HTR-8/SVneo (cell line): ENCODE measurements at places on chromosomes 16 and 17.

GRCh38 chr17:27290916-27291598, 2.9 kb upstream of the WSB1 start:
- DNase-seq: no peak

GRCh38 chr16:3235856-3236669, 1.1 kb upstream of the ZNF200 start:
- DNase-seq: no peak

- DNase-seq: no peak
Observed at GRCh38 chr16:1667271-1667670, 10.8 kb upstream of the JPT2 start.

DNA sequence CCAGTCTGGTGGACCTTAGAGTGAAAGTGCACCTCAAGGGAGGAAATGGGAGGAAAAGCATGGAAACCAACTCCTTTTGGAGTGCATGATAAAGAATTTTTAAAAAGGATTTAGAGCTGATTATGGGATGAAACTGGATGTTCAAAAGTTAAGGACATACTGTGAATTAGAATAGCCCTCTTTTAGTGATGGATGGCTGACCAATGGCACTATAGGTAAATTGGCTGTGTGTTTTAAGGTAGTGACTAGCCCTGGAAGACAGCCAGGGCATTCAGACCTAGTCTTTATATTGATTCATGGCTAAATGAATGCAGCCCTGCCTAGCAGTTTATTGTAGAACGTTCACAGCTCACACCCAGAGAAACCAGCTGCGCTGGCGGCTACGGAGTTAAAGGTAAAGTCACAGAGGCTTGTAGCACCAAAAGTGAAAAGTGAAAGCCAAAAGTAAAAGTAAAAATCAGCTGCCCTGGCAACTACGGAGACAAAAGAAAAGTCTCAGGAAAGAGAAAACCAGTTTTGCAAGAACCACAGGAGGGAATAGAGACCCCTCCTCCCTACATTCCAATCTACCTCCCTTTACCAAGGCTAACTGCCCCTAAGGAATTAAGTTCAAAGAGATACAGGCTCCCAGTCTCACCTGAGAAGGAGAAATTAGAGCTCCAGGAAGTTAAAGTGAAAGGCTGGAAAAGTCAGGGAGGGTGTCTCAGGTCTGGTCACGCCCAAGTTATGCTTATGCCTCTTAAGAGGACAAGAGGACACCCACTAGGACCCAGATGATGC, 21.8 kb downstream of the ACSM1 start:
- DNase-seq: no peak

- no peak for DNase-seq
Observed at GRCh38 chr16:868846-869822, 68.6 kb upstream of the GNG13 start.

DNA sequence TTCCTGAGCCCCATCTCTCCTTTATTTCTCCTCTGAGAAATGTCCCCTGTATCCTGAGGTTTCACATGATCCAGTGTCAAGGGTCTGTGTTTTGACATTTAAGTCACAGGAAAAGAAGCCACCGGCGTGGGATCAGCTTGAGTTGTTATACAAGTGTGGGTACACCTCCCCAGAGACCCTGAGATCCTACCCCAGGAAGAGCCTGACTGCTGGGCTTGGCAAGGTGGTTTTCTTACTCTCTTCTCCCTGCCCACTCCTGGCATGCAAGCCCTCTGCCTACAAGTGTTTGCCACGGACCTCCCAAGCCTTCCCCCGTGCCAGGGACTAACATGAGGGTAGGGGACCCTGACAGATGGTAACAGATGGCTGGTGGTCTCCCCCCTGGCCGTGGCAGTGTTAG, 2.8 kb upstream of the ARHGAP27 start:
- DNase-seq: no peak

DNA sequence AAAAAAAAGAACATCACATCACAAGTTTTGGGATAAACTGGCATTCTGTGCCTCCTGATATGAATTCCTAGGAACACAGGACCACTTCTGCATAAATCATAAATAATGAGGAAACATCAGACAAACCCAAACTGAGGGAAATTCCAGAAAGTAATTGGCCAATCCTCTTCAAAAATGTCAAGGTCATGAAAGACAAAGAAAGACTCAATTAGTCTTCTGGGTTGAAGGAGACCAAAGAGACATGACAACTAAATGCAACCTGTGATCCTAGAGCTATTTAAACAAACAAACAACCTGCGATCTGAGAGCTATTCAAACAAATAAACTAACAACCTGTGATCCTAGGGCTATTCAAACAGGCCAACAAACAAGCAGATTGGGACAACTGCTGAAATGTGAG, 144.3 kb downstream of the VPS53 start:
- no peak for DNase-seq

- DNase-seq: peak; percentile 46
Observed at GRCh38 chr16:71894229-71894920, 956 bp upstream of the IST1 start.

DNA sequence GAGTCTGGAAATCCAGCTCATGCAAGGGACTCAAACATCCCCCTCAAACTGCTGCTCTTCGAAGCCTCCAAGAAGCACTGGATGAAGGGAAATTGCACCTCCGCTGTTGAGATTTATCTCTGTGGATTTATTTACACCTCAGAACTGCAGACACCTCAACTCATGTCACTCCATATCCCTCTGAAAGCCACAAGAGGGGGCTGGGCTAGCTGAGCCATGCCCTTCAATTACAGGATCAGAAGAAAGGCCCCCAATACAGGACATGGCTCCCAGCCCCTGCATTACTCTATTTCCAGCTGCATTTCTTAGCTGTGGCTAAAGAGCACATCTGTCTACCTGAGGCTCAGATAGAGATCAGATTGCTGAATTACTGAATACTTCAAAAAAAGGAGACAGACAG, 103.1 kb upstream of the DYNLRB2 start:
- no peak for DNase-seq

DNA sequence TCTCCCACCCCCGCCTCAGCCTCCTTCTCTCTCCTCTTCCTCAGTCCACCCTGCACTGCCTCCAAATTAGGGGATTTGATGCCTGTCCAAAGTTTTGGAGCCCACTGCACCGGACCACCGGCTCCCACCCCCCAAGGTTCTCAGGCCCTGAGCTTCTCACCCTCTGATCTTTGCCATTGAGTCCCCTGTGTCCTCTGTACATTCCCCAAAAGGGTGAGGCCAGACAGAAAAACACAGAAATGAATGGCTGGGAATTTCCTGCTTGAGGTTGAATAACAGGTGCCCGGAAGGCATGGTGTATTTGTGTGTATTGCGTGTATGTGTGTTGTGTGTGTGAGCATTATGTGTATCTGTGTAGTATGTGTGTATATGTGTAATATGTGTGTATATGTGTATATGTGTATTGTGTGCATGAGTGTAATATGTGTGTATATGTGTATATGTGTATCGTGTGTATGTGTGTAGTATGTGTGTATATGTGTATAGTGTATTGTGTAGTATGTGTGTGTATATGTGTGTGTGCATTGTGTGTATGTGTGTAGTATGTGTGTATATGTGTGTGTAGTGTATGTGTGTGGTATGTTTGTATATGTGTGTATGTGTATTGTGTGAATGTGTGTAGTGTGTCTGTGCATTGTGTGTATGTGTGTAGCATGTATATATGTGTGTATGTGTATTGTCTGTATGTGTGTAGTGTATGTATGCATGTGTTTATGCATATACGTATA, 16.0 kb upstream of the CCL17 start:
- no peak for DNase-seq

GRCh38 chr17:45311760-45312476, 4.9 kb downstream of the MAP3K14 start:
- DNase-seq: no peak

- no peak for DNase-seq
Observed at GRCh38 chr16:66740533-66740932, 10.9 kb downstream of the DYNC1LI2 start.

DNA sequence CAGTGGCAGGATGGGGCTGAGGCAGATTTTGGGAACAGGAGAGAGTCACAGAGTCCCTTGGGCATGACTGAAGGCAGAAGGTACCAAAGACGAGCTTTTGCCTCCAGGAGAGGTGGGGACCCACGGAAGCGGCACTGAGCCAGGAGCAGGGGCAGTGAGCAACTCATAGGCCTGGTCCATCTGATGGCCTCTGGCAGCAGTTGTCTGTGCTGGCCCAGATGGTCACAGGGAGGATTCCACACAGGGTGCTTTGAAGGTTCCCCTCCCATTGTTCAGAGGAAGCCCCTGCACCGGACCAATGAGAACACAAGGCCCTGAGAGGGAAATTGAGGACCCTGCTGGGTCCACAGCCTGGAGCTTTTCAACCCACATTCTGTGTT, 360.3 kb upstream of the TNRC6C start:
- no peak for DNase-seq

DNA sequence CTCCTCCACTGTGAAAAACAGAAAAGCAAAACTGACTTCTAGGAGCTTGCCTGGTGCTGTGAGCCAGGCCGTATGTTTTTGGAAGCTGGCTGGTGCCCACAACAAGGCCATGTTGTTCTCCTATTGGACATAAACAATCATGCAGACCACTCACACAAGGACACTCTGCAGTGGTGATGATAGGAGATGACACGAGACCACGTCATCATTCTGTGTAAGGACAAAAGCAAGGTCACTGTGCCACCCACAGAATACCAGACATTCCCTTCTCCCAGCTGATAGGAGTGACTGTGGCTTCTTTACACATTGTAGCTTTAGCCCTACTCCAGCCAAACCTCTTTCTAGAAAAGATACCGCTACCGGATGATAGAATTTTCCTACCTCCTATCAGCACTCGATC, 47.7 kb upstream of the LCMT1 start:
- no peak for DNase-seq

- no peak for DNase-seq
Observed at GRCh38 chr17:71636644-71637043, 484.2 kb upstream of the SOX9 start.

DNA sequence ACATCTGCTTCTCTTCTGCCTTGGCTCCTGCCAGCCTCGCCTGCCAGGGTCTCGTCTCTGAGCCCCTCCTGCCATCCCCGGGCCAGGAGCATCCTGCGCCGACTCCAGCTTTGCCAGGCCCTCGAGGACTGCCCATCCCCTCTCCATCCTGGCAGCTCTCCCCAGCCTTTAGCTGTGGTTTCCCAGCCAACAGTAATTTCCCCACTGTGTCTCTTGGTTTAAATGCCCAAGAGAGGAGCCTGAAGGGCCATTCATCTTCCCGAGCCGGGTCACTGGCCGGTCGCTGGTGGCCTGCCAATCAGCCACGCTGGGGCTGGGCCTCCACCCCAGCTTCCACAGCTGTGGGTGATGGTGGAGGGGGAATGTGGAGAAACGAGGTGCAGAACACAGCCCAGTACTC, 47.8 kb downstream of the MRC2 start:
- DNase-seq: no peak

GRCh38 chr17:65565559-65565958, 4.1 kb upstream of the AXIN2 start:
- DNase-seq: no peak

- DNase-seq: no peak
Observed at GRCh38 chr16:11190588-11191560, 65.1 kb downstream of the SOCS1 start.

DNA sequence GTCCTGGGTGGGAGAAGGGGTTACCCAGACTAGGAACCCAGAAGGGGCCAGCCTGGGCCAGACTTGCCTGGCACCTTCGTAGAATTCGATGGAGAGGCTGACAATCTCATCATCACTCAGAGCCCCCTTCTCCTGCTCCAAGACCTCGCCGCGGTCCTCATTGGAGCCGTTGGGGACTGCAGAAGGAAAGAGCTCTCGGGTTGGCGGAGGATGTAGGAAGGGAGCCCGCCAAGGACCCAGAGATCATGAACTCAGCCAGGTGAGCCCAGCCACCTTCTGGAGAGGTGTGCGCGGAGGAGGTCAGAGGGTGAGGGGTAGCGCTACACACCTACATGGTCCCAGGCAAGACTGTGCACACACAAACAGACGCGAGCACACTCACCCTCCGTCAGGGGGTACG, 8.5 kb downstream of the CISD3 start:
- DNase-seq: no peak

- DNase-seq: no peak
Observed at GRCh38 chr17:81920612-81921536, 2.9 kb upstream of the SIRT7 start.

DNA sequence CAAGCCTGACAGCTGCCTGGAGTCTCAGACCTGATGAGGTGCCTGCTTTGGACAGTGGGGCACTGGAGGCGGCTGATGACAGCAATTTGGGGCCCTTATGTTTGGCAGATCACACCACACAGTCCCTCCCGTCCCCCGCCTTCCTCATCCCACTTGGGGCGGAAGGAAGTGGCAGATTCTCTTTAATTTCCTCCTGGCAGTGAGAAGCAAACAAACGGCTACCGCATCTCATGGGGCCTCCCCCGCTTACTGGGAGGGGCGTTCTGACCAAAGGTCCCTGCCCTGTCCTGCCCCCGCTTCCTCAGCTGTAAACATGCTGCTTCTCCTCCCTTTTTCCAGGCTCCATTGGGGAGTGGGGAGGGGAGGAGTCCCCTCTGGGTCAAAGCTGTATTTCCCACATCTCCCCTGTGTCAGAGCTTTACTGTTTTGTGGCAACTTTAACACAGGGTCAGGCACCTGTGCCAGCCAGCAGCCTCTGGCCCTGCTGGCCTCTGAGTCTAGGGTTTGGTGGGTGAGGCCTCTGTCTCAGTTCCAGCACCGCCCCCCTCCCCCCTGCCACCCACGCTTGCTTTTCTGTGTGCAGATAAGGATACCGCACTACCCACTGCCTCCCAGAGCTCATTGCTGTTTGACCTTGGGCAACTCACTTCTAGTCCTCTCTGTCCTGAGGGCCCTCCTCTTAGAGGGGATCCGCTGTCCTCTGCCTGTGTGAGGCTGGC, 5.4 kb upstream of the NFATC3 start:
- DNase-seq: no peak

DNA sequence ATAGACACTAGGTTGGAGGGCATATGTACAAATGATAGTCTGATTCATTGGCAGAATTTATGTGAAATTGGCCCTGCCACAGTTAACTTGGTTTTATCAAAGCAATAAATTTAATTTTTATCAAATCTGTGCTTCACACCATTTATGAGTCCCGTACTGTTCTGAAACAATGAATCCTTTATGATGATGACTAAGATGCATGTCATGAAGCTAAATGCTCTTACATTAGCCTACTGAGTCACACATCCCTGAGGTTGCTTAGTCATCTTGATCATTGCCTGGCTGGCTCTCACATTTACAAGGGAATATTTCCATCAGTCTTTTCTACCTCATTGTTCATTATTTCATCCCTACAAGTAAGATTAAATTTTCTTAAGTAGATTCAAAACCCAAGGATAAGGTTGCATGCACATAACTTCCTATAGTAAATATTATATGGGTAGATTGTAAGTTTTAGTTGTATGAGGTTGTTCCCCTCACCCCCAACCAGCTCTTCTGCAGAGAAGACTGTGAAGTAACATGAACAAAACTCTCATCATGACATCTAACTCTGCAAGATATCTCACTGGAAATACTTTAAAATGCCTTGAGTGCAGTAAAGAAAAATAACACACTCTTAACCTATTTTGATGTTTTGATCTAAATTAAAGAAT, 170.7 kb downstream of the CYB561 start:
- DNase-seq: peak; percentile 87

- DNase-seq: no peak
Observed at GRCh38 chr17:78399693-78400144, 21.3 kb downstream of the PGS1 start.

- DNase-seq: no peak
Observed at GRCh38 chr17:30379303-30379902, 676 bp downstream of the CPD start.

GRCh38 chr16:11992586-11993524, 16.3 kb downstream of the SNX29 start:
- no peak for DNase-seq

GRCh38 chr16:58843675-58844074, 109.6 kb upstream of the GOT2 start:
- DNase-seq: peak; percentile 11
